ENCODE measurements at places on chromosomes 1 and 21.

GRCh38 chr1:89273324-89273778, 691 bp upstream of the GBP5 start:
- DNase-seq: no peak

DNA sequence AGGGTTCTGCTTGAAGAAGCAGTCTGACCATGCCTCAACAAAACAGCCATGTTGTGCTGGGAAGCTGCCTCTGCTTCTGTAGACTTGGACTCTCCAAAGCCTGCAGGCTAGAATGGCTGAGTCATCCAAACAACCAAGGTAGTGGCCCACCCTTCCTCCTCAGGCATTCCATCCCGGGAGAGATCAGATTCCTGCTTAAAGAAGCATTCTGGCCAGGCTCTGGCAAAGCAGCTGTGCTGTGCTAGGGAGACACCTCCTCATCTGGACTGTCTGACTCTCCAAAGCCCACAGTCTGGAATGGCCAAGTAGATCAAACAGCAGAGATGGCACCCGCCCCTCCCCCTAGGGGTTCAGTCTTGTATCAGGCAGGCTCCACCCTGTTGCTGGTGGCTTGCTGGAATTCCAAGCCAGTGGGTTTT, 38.3 kb upstream of the F3 start:
- no peak for DNase-seq

DNA sequence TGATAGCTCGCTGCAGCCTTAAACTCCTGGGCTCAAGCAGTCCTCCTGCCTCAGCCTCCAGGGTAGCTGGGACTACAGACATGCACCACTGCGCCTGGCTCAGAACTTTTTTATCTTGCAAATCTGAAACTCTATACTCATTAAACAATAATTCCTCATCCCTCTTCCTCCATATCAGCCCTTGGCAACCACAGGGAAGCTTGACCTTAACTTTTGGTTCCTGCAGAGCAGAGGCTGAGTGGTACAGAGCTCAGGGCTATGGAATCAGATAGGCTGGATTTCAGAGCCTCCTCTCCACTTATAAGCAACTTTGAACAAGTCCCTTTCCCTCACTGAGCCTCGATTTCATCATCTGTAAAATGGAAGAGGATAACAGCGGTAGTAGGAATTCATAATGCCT, 47.4 kb downstream of the ECE1 start:
- DNase-seq: no peak

DNA sequence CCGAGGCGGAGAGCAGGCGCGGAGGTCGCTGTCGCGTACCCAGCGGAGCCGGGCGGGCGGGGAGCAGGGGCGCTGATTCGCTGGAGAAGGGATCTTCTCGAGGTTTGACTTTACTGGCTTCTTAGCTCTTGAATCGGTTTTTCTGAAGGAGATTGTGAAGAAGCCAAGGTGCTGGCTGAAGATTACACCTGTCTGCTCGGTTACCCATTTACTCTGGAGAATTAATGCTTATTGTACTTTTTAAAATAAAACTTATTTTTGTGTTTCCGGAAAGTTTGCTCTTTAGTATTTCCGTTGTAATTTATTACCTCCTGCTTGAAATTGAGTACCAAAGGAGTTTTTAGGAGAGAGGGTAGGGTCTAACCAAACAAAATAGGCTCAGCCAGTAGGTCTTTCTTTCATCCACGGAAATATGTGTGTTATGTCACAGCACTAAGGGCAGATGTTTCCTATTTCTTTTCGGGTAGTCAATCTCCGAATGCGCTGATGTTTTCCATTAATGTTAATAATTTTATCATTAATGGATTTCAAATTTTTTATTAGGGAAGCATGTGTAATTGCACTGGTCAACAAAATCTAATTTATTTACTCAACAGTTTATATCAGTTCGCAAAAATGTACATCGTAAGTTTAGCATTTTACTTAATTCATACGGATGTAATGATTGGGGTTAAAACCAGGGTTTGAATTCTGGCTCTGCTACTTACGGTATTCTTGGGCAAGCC, 510 bp upstream of the GNG5 start:
- no peak for DNase-seq

DNA sequence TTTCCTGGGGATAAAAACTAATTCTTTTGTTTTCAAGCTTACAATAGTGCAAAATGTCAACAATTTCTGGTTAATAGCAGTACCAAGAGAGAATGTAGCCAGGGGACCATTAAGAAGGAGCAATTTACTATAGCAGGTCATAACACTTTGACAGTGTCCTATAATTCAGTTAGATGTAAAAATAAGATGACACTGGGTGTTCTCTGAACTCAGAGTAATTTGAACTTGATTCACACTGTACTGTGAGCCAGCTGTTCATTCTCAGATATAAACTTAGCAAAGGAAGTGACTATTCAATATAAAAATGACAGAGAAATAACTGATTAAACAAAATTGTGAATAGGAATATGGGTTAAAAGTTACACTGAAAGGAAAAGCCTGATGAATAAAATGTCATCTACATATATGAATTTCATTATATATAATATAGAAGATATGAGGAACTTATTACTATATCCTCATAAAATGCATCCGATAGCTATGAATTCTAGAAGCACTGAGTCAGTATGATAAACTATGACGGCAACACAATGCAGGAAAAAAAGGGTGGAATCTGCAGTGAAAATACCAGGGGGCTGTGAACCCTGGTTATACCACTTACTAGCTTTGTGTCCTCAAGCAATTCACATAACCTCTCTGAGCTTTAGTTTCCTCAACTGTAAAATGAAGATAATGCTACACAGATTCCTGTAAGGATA, 135.9 kb downstream of the ACBD6 start:
- DNase-seq: no peak

DNA sequence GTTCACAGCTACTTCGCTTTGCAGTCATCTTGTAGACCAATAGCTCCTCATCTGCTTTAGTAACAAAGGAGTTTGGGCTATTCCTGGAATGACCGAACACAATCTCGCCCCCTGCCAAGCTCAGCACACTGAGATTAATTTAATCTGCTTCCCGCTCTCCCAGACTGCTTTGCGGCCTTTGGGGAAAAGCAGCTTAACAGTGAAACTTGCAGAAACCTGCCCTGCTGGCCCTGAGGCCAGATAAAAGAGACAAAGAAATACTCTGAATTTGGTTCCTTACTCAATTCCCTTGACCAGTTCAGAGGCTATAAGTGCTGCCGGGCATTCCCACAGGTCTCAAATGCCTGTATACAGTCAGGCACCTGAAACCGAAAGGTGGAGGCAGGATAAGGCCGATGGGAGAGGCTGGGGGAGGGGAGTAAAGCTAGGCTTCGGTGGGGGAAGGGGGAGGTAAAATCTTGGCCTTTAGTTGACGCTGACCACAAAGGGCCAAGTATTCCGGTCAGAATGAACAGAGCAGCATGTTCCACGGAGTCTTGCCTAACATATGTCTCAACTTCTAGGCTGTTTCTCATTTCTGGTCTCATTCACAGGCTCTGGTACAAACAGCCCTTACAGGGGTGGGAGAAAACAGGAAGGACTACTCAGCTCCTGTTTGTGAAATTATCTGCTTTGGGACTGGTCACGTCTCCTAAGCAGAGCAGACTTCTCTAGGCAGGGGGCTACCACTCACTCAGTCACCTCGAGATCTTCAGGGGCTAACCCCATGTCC, 17.7 kb upstream of the A3GALT2 start:
- DNase-seq: no peak

DNA sequence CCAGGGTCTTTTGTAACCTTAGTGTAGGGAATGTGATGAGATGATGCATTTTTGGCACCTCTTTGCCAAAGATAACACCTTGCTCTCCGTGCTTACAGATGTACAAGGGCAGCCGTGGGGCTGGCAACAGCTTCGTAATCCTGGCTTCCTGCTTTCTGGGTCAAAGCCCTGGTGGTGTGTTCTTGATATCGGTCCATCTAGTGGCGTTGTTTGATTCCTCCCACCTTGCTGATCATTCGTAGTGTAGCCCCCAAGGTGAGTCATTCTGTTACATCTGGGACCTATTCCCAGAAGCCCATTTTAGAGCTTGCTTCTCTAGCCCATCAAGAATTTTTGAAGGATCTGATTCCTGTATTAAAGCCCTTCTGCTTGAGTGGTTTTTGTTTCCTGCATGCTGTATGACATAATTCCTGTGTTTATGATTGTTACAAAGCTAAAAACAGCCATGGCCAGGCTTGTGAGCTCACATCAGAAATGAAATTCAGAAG, 7.0 kb upstream of the CCT8 start:
- DNase-seq: peak; percentile 82

DNA sequence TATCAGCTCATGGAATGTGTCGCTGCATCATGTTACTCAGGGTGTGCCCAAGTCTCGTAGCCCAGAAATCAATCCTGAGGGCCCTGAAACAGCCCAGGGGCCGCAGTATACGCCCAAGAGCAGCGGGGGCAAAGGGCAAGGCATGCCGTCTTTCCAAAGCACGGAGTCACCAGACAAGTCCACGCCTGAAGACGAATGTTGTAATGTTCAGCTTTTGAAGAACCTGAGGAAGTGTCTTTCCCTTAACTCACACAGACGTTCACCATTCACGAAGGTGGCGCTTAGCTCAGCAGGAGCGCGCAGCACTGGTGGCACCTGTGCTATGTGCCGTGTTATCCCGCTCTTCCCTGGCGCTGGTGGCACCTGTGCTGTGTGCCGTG, 18.8 kb upstream of the PWP2 start:
- no peak for DNase-seq

DNA sequence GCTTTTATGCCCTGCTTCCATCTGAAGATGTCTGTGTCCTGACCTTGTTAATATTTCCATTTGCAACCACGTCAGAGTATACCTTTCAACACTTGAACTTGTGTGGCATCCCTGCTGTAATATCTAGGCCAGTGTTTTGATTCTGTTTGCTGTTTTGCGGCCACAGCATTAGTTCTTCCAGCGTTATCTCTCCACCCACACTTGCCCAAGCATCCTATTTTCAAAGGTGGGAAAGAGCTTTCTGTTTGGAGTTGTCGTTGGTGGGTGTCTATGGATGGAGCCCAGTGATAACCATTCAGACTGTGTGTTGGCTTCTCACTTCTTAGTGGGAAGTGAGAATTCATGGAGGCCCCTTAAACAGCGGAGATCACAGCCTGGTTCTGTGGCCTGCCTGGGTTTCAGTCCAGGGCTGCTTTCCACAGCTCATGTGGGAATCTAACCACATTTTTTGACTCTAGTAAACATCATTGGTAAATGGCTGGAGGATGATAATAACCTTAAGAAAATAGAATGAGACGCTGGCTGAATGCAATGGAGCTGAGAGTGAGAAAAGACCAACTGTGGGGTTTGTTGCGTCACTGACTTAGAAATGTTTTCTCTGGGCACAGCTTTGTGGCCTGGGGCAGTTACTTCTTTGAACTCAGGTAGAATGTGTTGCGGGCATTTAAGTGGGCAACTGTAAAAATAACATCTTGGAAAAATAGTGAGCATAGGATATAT, 7.6 kb downstream of the TENT5C start:
- no peak for DNase-seq

GRCh38 chr1:55542901-55543504, 327.8 kb upstream of the USP24 start:
- no peak for DNase-seq

- DNase-seq: no peak
Measured at GRCh38 chr1:6137758-6138157, 42.4 kb downstream of the CHD5 start.

DNA sequence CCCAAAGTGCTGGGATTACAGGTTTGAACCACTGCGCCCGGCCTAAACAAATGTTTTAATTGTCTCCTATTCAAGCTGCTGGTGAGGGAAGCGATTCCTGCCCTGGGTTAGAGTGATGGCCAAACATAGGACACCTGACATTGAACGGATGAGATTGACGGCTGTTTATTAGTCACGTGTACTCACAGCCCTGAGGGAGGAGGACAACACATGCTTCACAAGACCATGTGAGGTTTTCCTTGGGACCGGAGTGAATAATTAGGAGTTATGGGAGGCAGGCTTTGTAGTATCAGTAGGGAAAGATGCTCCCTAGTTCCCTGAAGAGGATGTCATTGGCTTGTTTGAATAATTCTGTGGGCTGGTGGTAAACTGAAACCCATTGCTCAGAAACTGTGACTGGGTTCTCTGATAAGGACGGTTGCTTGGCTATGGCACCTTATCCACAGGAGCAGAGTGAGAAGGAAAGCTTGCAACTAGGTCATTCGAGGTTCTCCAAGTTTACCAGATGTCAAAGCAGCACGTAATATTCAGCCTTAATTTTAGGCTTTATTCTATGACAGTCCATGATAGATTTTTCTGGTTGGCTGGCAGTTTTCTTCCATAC, 245.8 kb downstream of the PLA2G4A start:
- no peak for DNase-seq

GRCh38 chr1:210535761-210536160, 207.1 kb downstream of the HHAT start:
- DNase-seq: no peak

Data from NCI-H2029 (cell line).